ENCODE measurements at places on chromosomes 13 and 19.

DNA sequence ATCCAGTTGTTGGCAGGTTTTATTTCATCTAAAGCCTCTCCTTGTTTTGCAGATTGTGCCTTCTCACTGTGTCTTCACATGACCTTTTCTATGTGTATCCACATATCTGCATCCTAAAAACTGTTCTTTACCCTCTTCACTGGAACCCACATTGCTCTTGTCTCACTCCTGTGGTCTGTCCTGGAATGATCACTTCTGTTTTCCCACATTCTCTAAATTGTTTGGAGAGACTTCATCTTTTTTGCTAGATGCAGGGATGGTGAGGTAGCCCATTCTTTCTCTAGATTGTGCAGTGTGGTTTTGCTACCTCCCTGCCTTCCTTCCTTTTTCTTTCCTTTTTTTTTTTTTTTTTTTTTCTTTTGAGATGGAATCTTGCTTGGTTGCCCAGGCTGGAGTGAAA, 608.6 kb upstream of the MIR17HG start:
- H3K27ac ChIP-seq = no peak overlapping the region
- no peak for DNase-seq
- no peaks in the 10 kb centered on the region for H3K4me1 ChIP-seq
- no peaks in the 10 kb centered on the region for H3K36me3 ChIP-seq
- no peak overlapping the region for H3K4me3 ChIP-seq

DNA sequence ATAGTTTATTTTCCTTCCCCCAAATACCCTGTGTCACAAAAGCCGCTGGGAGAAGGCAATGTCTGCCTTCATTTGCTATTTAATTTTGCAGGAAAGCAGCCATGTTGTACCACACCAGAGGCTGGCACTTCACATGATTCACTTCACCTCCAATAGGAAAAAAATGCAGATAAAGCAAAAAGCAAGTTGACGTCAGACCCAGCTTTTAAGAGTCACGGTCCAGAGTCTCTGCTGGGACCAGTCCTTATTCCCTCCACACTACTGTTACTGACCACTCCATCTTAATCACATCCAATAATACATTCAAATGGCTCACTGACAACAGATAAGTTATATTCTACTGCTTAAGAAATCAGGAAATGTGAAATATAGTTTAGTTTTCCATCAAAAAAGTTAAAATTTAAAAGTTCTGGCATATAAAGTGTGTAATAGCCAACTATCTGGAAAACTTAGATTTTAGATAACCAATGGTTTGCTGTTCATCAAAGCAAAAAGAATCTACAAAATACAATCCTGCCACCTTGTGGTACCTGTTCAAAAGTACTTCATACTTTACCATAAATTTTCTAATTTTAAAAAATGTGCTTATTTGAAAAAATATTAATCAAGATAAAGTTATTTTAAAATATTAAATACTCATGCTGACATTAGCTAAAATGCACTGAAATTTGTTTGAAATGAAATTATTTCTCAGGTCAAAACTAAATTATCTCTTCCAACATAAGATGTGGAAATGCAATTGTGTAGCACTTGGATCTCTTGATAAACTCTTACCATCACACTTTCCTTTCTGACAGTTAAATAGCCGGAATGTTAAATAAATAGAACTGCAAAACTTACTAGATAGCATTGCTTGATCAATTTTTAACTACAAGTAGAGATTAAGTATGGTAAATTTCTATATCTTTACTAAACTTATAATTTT, 97.3 kb downstream of the SERP2 start:
- no peak overlapping the region for H3K4me3 ChIP-seq
- H3K27ac ChIP-seq = no peak overlapping the region
- no peaks in the 10 kb centered on the region for H3K36me3 ChIP-seq

GRCh38 chr13:51844862-51845573, at the start of gene TMEM272:
Gene TMEM272 (minus strand): TSS chr13:51845177. CDS start chr13:51838530, 6,647 bp downstream.
- H3K27ac ChIP-seq = no peak within 1 kb of the TSS
- H3K36me3 ChIP-seq = no peaks in the 10 kb centered on the region
- H3K27me3 ChIP-seq = no peaks in the 10 kb centered on the region

- H3K4me1 ChIP-seq = no peaks in the 10 kb centered on the region
- no peak overlapping the region for H3K4me3 ChIP-seq
- H3K27ac ChIP-seq = no peak overlapping the region
- no peak for DNase-seq
- H3K36me3 ChIP-seq = no peaks in the 10 kb centered on the region
- H3K27me3 ChIP-seq = no peaks in the 10 kb centered on the region
Observed at GRCh38 chr13:69580255-69580654, 527.4 kb upstream of the ATXN8OS start.

DNA sequence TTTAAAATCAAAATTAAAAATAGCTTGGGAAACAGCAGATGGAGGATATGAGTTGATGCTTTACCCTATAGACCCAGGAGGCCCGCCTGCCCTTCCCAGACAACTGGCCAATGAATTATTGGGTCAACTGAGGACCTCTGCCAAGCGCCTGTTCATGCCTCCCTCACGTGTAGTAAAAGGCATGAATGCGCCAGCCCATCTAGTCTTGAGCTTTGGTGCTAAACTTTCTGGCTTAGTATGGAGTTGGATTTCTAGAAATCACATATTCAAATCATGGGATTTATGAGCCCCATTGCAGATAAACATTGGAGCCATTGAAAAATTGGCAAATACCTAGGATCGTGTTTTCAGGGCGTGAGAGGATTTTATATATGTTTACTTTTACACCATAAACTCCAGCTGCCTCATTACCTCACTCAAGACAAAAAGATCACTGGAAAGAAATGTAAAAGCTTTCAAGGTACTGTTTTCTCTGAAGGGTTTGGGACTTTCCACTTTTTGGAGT, 47.1 kb downstream of the COL4A2 start:
- H3K4me1 ChIP-seq = no peaks in the 10 kb centered on the region
- DNase-seq = no peak
- H3K27me3 ChIP-seq = peaks cover 4% of the 10 kb centered on the region
- no peak overlapping the region for H3K4me3 ChIP-seq
- no peak overlapping the region for H3K27ac ChIP-seq

DNA sequence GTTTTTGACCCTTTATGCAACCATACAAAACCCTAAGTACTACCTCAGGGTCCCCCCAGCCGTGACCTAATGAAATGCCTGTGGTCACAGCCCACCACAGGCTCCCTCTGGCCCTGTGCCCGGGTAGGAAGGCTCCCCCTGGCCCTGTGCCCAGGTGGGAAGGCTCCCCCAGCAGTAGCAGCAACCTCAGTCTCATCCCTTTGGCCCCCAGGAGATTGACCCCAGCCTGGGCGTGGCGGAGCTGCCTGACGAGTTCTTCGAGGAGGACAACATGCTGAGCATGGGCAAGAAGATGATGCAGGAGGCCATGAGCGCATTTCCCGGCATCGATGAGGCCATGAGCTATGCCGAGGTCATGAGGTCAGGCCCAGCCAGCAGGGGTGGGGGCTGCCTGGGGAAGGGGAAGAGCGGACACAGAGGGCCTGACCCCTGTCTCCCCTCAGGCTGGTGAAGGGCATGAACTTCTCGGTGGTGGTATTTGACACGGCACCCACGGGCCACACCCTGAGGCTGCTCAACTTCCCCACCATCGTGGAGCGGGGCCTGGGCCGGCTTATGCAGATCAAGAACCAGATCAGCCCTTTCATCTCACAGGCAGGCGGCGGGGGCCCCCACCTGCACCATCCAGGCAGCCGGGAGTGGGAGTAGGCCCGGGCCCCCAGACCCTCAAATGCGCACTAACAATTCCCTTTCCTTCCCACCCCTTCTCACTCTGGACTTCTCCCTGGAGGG, 6.3 kb upstream of the BEST2 start:
- H3K27ac ChIP-seq = no peak overlapping the region
- H3K4me3 ChIP-seq = no peak overlapping the region
- H3K27me3 ChIP-seq = no peaks in the 10 kb centered on the region
- H3K4me1 ChIP-seq = no peaks in the 10 kb centered on the region

- DNase-seq = no peak
- H3K27me3 ChIP-seq = peaks cover 9% of the 10 kb centered on the region
- H3K27ac ChIP-seq = peak overlapping the region; percentile 98
- H3K4me1 ChIP-seq = peaks cover 30% of the 10 kb centered on the region
- H3K4me3 ChIP-seq = peak overlapping the region; percentile 86
- H3K36me3 ChIP-seq = no peaks in the 10 kb centered on the region
Observed at GRCh38 chr19:9786342-9786741, 17.8 kb upstream of the ZNF846 start.

- H3K4me3 ChIP-seq = no peak overlapping the region
- no peaks in the 10 kb centered on the region for H3K36me3 ChIP-seq
- no peaks in the 10 kb centered on the region for H3K4me1 ChIP-seq
Observed at GRCh38 chr13:28557725-28558520, 63.0 kb upstream of the FLT1 start.

- peaks cover 25% of the 10 kb centered on the region for H3K36me3 ChIP-seq
- DNase-seq = no peak
- peaks cover 2% of the 10 kb centered on the region for H3K27me3 ChIP-seq
- no peak overlapping the region for H3K4me3 ChIP-seq
- peaks cover 67% of the 10 kb centered on the region for H3K4me1 ChIP-seq
Observed at GRCh38 chr13:99385940-99386339, 78.7 kb upstream of the GPR183 start.

DNA sequence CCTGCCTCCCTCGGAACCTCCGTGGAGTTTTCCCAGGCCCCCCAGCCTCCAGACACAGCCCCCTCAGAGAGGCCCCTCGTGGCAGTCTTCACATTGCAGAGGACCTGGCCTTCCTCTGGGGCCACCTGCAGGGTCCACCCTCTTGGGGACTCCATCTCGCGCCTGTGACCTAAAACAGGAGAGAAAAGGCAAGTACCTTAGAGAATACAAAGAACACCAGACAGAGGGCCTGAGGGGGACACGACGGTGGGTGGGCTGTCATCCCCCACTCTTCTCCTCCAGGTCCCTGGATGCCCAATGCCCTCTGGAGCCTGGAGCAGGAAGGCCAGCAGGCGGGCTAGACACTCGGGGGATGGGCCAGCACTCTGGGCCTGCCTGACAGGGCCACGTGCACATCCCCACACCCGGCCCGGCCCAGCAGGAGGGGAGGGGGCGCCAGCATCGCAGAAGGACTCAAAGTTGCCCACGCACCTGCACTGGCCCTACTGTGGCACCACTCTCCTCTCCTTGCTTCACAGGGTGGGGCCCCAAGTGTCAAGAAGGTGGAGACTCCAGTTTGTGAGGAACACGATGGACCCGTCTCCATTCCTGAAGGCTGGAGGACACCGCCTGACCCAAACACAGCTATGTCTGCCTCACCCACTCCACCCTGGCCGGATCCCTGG, 4.3 kb upstream of the A1BG start:
- no peaks in the 10 kb centered on the region for H3K36me3 ChIP-seq
- peaks cover 8% of the 10 kb centered on the region for H3K4me1 ChIP-seq
- no peak overlapping the region for H3K4me3 ChIP-seq
- DNase-seq = no peak

DNA sequence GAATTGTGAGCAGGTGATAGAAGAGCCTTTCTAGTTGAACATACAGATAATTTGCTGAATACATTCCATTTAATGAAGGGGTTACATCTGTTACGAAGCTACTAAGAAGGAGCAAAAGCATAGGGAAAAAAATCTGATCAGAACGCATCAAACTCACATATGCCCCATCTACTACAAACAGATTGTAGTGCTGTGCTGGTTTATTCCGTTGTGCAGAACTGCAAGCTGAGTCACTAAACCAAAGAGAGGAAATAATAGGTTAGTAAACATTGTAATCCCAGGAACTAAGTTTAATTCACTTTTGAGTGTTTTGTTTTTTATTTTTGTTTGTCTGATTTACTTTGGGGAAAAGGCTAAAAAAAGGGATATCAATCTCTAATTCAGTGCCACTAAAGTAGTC, 136.3 kb downstream of the CDK8 start:
- H3K36me3 ChIP-seq = peaks cover 16% of the 10 kb centered on the region
- no peak overlapping the region for H3K27ac ChIP-seq
- H3K4me1 ChIP-seq = no peaks in the 10 kb centered on the region
- H3K27me3 ChIP-seq = no peaks in the 10 kb centered on the region

- DNase-seq = no peak
- H3K4me3 ChIP-seq = no peak overlapping the region
- no peaks in the 10 kb centered on the region for H3K27me3 ChIP-seq
- H3K27ac ChIP-seq = no peak overlapping the region
- peaks cover 26% of the 10 kb centered on the region for H3K4me1 ChIP-seq
Observed at GRCh38 chr13:84129966-84130365, 247.7 kb upstream of the SLITRK1 start.

- no peaks in the 10 kb centered on the region for H3K36me3 ChIP-seq
- H3K27ac ChIP-seq = no peak overlapping the region
- DNase-seq = no peak
- no peak overlapping the region for H3K4me3 ChIP-seq
Observed at GRCh38 chr13:44220948-44221347, 152.7 kb upstream of the SERP2 start.

DNA sequence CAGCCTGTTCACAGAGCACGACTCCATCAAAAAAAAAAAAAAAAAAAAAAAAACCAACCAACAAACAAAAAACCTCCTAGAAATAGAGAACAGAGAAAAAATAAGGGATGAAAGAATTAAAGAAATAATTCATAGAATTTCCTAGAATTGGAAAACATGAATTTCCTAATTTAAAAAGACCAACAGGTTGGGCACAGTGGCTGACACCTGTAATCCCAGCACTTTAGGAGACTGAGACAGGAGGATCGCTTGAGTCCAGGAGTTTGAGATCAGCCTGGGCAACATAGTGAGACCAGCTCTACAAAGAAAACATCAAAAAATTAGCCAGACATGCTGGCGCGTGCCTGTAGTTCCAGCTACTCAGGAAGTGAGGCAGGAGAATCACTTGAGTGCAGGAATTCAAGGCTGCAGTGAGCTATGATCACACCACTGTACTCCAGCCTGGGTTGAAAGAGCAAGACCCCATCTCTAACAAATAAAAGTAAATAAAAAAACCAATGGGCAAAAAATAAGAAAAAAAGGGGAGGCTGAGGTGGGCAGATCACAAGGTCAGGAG, 6.5 kb downstream of the SPART start:
- no peak for DNase-seq
- H3K36me3 ChIP-seq = no peaks in the 10 kb centered on the region
- H3K27me3 ChIP-seq = peaks cover 1% of the 10 kb centered on the region
- H3K4me3 ChIP-seq = no peak overlapping the region
- H3K27ac ChIP-seq = no peak overlapping the region
- peaks cover 76% of the 10 kb centered on the region for H3K4me1 ChIP-seq

DNA sequence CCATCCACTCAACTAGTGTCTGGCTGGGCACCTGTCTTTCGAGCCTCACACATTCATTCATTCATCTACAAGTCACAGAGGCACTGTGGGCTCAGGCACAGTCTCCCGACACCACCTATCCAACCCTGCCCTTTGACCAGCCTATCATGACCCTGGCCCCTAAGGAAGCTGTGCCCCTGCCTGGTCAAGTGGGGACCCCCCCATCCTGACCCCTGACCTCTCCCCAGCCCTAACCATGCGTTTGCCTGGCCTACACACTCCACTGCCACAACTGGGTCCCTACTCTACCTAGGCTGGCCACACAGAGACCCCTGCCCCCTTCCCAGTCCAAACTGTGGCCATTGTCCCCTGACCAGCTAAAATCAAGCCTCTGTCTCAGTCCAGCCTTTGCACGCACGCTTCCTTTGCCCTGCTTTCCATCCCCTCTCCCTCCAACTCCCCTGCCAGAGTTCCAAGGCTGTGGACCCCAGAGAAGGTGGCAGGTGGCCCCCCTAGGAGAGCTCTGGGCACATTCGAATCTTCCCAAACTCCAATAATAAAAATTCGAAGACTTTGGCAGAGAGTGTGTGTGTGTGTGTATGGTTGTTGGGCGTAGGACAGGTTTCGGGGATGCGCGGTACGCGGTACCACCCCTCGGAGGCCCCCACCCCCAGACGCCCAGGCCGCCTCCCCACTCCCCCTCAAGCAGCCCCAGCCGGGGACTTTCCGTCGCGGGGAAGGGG, 404 bp upstream of the IL27RA start:
- peak overlapping the region; percentile 97 for H3K4me3 ChIP-seq
- H3K27ac ChIP-seq = peak overlapping the region; percentile 93
- peaks cover 13% of the 10 kb centered on the region for H3K27me3 ChIP-seq
- peaks cover 6% of the 10 kb centered on the region for H3K36me3 ChIP-seq
- peaks cover 30% of the 10 kb centered on the region for H3K4me1 ChIP-seq
- DNase-seq = no peak

Measured in immature natural killer cell (primary cell).